ENCODE measurements at places on chromosomes 5 and 9. TPM values are rescaled to one million over a fixed set of nuclear protein-coding genes. Genes with fewer than 3 reads are reported as not detected.

DNA sequence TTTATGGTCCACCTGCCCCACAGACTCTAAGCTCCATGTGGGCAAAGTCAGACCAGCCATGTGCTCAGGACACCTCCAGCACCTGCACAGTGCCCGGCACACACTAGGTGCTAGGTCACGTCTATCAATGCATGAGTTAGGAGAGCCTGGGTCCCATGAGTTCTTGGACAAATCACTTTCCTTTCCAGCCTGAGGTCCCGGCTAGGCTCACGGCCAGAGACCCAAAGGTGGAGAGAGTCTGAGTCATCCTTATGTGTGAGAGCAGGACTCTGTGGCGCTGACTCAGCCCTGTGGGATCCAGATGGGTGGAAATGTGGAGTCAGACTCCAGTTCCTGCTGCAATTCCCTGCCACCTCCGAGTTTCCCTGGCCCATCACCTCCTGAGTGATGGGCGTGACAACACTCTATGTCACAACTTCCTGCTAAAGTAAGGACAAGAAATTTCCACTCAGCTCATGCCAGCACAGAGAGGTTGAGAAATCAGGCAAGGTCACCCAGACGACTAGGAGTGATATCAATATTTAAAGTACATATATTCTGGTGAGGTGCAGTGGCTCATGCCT lies 2.5 kb upstream of the ST6GALNAC4 start:
- peaks cover 54% of the 10 kb centered on the region for H3K4me1 ChIP-seq
- no peak for DNase-seq
- H3K36me3 ChIP-seq, result no peaks in the 10 kb centered on the region

PCDHA9 gene
- total RNA-seq, result not detected

DNA sequence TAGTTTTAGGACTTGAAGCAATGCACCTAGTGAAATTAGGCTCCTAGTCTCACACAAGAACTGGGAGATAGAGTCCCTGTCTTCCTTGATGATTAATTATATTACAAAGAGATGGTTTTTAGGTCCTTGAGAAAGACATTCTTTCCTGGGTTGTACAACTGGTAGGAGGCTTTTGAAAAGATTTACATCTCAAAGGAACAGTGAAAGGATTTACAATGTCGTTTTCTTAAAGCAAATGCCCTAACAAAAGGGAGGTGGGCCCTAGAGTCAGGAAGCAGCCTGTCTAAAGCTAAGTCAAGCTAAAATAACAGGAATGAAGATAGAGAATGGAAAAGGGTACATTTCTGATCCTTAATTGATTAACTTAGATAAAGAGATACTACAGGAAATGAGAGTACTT lies 102.2 kb upstream of the IL7R start:
- peaks cover 6% of the 10 kb centered on the region for H3K36me3 ChIP-seq
- no peak for DNase-seq
- H3K4me3 ChIP-seq, result no peak overlapping the region
- peaks cover 7% of the 10 kb centered on the region for H3K4me1 ChIP-seq
- no peak overlapping the region for H3K27ac ChIP-seq
- no peaks in the 10 kb centered on the region for H3K27me3 ChIP-seq

MSMP gene
- not detected for total RNA-seq

FOXD4L5 gene
- 0.21 TPM for total RNA-seq

Data from activated CD4-positive, alpha-beta T cell treated with anti-CD3 and anti-CD28 coated beads, Interleukin-2, amount 10 ng/mL, durations not matched to agents 7 days and 5 days (primary cell).